Tibial nerve (tissue), 4 donors: ENCODE measurements at places on chromosomes 13 and 19. TPM values are rescaled to one million over a fixed set of nuclear protein-coding genes. Genes with fewer than 3 reads are reported as not detected.

DNA sequence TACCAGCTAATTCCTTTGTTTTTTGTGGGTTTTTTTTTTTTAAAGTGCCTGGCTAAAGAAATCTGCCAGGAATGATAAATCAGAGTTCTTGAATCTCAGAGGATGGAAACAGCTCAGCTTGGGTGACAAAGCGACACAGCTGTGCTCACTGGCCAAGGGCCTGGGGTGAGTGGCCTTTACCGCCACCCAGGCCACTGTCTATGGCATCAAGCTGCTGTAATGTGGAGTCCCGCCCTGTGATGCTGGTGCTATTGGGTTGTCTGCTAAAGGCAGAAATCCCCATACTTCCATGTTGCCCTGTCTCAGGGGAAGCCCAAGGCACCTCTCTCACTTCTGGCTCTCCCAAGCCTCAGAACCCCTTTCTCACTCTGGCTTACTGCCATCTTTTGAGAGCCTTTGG lies 82.6 kb upstream of the FARP1 start:
- H3K4me3 ChIP-seq, result no peak overlapping the region
- no peak overlapping the region for H3K27ac ChIP-seq
- H3K36me3 ChIP-seq, result no peaks in the 10 kb centered on the region

- H3K4me1 ChIP-seq, result no peaks in the 10 kb centered on the region
- H3K27me3 ChIP-seq, result no peaks in the 10 kb centered on the region
- no peak for DNase-seq
- H3K27ac ChIP-seq, result no peak overlapping the region
- H3K36me3 ChIP-seq, result no peaks in the 10 kb centered on the region
Measured at GRCh38 chr19:6433165-6433564, 398 bp downstream of the SLC25A41 start.

DNA sequence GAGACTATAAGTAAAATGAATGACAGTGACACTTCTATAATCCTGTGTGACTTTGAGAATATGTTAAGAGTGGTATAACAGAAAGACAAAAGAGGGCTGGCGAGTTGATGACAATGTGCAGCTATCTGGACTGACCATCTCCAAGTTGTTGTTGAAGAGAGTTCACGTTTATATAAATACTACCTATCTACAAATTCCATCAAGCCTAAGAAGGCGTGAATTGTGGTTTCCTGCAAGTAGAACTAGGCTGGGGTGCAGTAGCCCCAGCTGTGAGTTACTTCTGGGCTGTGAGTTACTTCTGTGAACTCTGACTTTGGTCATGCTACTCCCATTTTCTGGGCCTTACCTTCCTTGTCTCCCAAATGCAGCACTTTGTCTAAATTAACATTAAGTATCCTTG lies 561.0 kb downstream of the TBC1D4 start:
- H3K36me3 ChIP-seq, result no peaks in the 10 kb centered on the region
- DNase-seq, result no peak
- H3K27ac ChIP-seq, result no peak overlapping the region

DNA sequence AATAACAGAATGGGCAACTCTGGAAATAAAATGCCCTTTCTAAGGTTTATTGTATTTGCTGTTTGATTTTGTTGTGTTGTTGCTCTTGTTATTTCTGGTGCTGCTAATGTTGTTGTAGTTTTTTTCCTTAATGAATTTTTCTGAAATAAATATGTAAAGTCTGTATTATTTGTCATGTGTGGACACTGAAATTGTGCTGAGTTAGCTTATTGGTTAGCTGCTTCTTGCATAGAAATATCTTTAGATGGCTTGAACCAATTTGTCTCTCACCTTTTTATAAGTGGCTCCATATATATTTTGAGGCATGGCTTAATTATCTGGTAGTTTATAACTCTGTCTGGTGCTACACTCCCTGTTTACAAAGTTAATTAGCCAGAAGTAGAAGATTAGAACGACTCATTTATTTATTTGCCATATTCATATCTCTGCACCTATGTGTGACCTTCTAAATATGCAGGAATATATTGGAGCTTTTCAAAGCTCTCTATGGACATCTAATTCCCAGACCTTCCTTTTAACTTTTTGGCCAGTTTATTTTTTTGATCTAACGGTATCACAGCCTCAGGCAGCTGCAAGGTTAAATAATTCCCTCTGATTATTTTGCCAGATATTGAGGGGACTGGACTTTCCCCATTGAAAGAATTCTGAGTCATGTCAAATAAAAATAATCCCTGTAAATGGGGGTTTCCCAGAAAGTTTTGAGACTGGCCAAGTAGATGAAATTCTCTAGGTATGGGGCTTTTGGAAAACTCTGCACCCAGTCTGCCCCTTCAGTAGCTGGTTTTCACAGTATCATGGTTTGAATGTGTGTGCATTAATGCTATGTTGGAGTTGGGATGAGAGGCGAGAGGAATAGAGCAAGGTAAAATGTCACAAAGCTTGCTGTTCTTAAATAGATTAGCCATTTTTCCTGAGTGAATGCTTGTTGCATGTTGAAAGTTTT lies 1331.7 kb upstream of the MIR17HG start:
- DNase-seq, result no peak
- no peak overlapping the region for H3K27ac ChIP-seq
- no peaks in the 10 kb centered on the region for H3K27me3 ChIP-seq
- no peaks in the 10 kb centered on the region for H3K36me3 ChIP-seq
- no peak overlapping the region for H3K4me3 ChIP-seq

DNA sequence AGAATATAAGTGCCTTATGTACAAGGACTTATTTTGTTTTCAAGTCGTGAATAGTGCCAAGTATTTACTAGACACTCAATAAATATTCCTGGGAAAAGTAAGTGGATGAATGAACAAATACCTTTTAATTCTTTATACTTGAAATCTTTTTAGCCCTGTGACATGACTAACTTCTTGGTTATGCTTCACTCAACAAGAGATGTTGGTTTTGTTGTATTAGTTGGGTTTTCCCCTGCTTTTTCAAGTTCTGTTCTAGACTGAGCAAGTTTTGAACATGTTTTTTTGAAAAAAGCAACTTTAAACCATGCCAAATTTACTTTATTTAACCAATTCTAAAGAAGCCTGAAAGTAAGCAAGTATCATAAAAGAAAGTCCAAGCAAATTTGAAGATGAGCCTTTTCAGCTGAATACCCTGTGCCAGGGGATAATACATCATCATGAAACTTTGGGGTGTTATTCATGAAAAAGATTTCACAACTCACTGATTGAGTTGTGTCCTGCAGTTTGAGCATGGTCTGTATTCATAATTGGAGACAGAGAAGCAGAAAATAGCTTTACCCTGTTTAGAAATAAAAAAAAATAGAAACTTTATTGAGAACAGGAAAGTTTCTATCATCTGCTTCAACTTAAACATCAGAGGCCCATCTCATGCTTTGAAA lies 11.1 kb downstream of the LMO7 start:
- no peaks in the 10 kb centered on the region for H3K4me1 ChIP-seq
- no peak for DNase-seq
- no peak overlapping the region for H3K4me3 ChIP-seq
- no peaks in the 10 kb centered on the region for H3K27me3 ChIP-seq
- H3K36me3 ChIP-seq, result no peaks in the 10 kb centered on the region

- no peak overlapping the region for H3K27ac ChIP-seq
- H3K36me3 ChIP-seq, result no peaks in the 10 kb centered on the region
- H3K4me1 ChIP-seq, result no peaks in the 10 kb centered on the region
- H3K4me3 ChIP-seq, result no peak overlapping the region
- no peaks in the 10 kb centered on the region for H3K27me3 ChIP-seq
Measured at GRCh38 chr13:95650696-95651095, 6.2 kb upstream of the DZIP1 start.

- H3K36me3 ChIP-seq, result no peaks in the 10 kb centered on the region
Measured at GRCh38 chr13:85799097-85799582, at the start of gene SLITRK6. Gene SLITRK6, minus strand, starts transcription at chr13:85799419. Its CDS starts 2,911 bp downstream, at chr13:85796508.

- no peaks in the 10 kb centered on the region for H3K4me1 ChIP-seq
- H3K27ac ChIP-seq, result no peak overlapping the region
- peak; percentile 22 for DNase-seq
Measured at GRCh38 chr19:16969135-16969534, 57.5 kb downstream of the CPAMD8 start.

GRCh38 chr13:89828506-89828905 lies 1519.0 kb upstream of the MIR17HG start:
- no peaks in the 10 kb centered on the region for H3K4me1 ChIP-seq
- no peaks in the 10 kb centered on the region for H3K27me3 ChIP-seq
- H3K4me3 ChIP-seq, result no peak overlapping the region

- no peak for DNase-seq
- no peak overlapping the region for H3K4me3 ChIP-seq
- no peak overlapping the region for H3K27ac ChIP-seq
- H3K4me1 ChIP-seq, result no peaks in the 10 kb centered on the region
- no peaks in the 10 kb centered on the region for H3K36me3 ChIP-seq
Measured at GRCh38 chr19:51431124-51431523, 13.7 kb upstream of the SIGLEC10 start.

- H3K4me3 ChIP-seq, result no peak overlapping the region
- peak; percentile 65 for DNase-seq
- H3K27ac ChIP-seq, result no peak overlapping the region
- H3K36me3 ChIP-seq, result no peaks in the 10 kb centered on the region
- no peaks in the 10 kb centered on the region for H3K4me1 ChIP-seq
Measured at GRCh38 chr13:112859817-112860190, 109.2 kb upstream of the MCF2L start.

GRCh38 chr13:51740698-51741097 lies 63.3 kb downstream of the DHRS12 start:
- no peak overlapping the region for H3K4me3 ChIP-seq
- H3K4me1 ChIP-seq, result no peaks in the 10 kb centered on the region
- H3K27me3 ChIP-seq, result no peaks in the 10 kb centered on the region
- H3K36me3 ChIP-seq, result no peaks in the 10 kb centered on the region
- H3K27ac ChIP-seq, result no peak overlapping the region

GRCh38 chr19:35138305-35138892 lies at the start of gene FXYD1:
Gene FXYD1, plus strand, starts transcription at chr19:35138824. Its CDS starts 1,256 bp downstream, at chr19:35140080.
- peaks cover 41% of the 10 kb centered on the region for H3K4me1 ChIP-seq
- no peaks in the 10 kb centered on the region for H3K27me3 ChIP-seq
- peak within 1 kb of the TSS; percentile 48 for H3K4me3 ChIP-seq
- no peaks in the 10 kb centered on the region for H3K36me3 ChIP-seq
- peak; percentile 44 for DNase-seq

DNA sequence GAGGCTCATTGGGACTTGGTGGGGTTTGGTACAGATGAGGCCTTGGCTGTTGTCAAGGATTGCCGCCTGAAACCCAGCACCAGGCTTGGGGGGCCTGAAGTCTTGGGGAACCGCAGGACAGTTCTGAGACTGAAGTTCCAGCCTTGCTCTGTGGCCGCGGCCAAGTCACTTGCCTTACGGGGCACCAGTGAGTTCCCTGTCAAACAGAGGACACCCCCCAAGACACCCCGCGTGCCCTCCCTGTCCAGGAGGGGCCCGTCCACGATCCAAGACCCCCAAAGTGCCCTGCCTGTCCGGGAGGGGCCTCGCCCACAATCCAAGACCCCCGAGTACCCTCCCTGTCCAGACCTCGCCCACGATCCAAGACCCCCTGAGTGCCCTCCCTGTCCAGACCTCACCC lies 2.5 kb downstream of the CDC34 start:
- peaks cover 5% of the 10 kb centered on the region for H3K36me3 ChIP-seq
- H3K27me3 ChIP-seq, result no peaks in the 10 kb centered on the region
- no peak overlapping the region for H3K27ac ChIP-seq

The FPR2 gene
- 1.0 TPM for total RNA-seq

The CLEC17A gene
- 0.60 TPM for total RNA-seq

The ZNF98 gene
- 5.7 TPM for total RNA-seq

The RGL3 gene
- 6.5 TPM for total RNA-seq

The SIRT2 gene
- 108 TPM for total RNA-seq

The CATSPERD gene
- not detected for total RNA-seq

The ERICH6B gene
- not detected for total RNA-seq
